ENCODE measurements at places on chromosomes 3 and 15.

DNA sequence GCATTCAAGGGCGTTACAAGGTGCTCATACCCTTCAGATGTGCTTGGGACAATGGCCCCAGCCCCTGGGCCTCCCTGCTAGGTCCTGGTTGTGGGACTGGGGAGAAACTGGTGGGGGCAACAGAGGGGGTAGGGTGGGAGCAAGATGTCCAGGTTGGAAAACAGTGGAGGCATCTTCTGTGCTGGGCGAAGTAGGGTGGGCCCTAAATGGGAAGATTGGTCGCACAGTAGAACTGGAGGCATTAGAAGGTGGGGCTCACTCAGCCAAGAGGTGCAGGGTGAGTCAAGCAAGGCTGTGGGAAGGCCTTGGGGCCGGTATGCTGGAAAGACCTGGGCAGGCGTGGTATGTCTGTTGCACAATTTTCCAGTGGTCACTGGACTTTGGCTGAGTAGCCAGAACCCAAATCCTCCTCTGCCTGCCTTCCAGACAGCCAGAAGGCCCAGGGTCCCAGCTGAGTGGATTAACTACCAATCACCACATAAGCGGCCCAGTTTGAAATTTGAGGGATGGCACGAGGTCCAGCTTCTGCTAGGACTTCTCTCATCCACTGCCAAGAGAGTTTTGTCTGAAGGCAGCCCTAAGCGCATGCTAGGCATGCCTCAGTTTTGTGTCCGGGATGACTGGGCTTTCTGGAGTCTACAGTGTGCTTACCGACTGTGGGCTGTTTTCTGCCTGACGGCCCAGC, 74.5 kb downstream of the LSM3 start:
- no peak for DNase-seq

GRCh38 chr15:73287019-73287418, 81.7 kb downstream of the HCN4 start:
- DNase-seq = no peak

DNA sequence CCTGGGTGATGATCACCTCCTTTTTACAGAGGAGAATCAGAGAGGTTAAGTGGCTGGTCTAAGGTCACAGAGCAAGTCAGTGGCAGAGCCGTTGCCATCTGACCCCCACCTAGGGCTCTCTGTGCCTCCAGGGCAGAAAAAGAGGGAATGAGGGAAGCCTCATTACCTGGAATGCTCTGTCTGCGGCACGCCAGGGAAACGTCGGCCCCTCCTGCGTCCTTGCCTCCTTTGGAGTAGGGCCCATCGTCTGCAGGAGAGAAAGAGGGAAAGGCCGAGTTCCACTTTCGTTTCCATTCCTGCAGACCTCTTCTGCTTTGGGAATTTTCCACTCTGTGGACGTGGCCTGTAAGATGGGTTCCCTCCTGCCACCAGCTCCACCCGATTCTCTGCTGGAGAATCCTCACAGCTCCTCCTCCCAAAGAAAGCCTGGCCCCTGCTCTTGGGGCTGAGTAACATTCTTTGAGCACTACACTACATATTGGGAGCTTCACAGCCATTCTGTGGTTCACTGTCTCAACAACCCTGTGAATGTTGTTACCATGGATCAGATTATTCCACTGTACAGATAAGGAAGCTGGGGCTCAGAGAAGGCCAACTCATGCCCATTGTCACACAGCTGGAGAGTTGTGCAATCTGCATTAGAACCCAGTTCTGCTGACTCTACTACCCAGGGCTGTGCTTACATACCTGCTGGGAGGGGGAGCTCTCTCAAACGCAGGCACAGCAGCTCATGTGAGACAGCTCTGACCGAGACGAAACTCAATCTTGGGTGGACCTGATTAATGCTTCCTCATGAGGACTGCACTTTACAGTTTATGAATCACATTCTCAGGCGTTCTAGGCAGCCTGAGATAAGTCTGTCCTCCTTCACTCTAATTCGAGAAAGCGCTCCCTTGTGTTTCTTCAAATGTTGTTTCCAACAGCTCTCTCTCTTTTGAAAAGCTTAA, 14.2 kb downstream of the GRIP2 start:
- no peak for DNase-seq

- DNase-seq = no peak
These were observed 1.4 kb downstream of the AEN start for GRCh38 chr15:88622605-88622975.

GRCh38 chr3:195086341-195086740, 184.6 kb downstream of the XXYLT1 start:
- DNase-seq = no peak

DNA sequence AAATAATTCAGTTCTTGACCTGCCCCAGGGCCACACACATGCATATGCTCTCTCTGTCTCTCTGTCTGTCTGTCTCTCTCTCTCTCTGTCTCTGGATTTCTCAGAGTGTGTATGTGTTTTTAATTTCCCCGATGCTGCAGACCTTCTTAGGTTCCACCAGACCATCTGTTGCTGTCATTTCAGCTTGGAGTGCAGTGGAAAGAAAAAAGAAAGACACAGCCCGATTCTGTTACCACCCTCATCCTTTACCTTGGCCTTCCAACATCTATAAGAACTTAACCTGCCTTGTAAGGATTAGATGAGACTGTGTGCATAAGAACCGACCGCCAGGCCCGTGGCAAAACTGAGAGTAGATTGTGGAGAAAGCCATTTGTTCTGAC, 9.7 kb upstream of the PGPEP1L start:
- DNase-seq = no peak

DNA sequence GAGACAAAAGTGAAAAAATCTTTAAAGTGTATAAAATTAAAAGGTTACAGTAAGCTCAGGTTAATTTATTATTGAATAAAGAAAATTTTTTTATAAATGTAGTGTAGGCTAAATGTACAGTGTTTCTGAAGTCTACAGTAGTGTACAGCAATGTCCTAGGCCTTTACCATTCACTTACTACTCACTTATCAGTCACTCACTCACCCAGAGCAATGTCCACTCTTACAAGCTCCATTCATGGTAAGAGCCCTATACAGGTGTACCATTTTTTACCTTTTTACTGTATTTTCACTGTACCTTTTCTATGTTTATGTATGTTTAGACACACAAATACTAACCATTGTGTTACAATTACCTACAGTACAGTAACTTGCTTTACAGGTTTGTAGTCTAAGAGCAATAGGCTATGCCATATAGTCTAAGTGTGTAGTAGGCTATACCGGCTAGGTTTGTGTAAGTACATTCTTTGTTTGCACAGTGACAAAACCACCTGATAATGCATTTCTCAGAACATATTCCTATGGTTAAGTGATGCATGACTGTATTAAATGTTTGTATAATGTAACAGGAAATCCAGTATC, 38.1 kb upstream of the NECTIN3 start:
- no peak for DNase-seq

DNA sequence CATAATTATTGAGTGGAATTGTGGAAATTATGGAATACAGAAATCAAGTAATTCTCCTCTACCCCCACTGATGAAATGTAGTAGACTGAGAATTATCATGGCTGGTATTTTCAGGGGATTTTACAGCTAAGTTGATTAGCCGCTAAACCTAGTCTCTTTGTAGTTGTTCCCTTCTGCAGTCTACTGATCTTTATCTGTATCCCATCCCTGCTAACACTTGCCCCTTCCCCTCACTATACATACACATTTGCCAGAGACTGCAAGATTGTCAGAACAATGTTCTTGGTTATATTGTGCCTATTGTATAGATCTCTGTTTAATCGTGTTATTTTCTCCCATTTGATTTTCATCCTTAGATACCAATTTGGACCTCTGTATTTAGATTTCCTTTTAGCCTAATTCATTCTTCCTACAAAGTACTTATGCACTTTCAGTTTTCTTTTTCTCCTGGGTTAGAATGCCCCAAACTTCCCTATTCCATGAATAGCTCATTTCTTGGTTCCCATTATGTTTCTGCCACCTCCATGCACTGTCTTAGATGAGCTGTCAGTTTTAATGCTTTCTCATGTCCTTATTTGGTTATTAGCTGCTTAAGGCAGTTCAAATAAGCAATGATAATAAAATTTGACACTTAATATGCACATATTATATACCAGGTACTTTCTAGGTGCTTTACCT, 86.9 kb downstream of the CDIN1 start:
- DNase-seq = no peak

DNA sequence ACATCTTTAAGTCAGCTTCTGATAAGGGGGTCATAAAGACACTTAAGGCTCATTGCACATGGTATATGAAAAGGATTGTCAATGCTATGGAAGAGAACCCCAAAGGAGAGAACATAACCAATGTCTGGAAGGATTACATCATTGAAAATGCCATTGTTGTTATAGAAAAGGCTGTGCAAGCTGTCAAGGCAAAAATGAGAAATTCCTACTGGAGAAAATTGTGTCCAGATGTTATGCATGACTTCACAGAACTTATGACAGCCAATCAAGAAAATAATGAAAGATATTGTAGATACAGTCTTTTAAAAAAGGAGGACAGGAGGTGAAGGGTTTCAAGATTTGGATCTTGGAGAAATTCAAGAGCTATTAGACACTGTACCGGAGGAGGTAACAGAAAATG, 96.3 kb upstream of the MBNL1 start:
- no peak for DNase-seq

DNA sequence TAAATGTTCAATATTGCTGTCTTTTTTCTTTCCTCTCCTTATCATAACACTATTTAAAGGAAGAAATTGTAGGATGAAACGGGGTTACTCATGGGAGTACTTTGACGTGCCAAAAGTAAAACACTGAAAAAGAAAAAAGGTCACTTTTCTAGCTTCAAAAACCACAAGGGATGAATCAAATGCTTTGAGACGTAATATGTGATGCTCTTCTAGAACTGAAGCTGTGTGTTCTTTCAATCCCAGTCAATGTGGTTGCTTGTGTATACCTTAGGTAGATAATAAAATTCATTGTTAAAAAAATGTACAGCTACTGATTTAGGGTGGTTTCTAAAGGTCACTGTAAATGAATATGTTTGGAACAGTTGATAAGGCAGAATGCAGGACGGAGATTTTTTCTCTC, 538.8 kb upstream of the ZNF717 start:
- no peak for DNase-seq

DNA sequence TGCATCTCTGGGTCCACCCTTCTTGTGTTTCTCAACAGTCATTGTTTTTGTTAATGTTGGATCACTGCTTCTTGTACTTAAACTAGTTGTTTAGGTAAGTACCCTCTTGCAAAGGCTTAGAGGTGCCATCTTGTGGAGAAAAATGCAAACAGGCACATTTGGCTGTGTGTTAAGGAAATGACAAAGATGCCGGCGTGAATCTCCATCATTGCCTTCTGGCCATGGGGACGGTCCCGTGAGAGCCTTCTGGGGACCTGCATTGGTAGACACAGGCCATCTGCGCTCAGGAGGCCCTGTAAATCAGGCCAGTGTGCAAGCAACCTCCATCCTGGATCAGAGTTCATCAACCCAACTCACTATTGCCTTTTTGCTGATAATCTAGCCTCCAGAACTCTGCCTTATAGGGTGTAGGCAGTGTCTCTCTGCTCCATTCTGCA, 158.6 kb upstream of the NR2E3 start:
- DNase-seq = peak; percentile 11

- peak; percentile 7 for DNase-seq
These were observed 23.2 kb downstream of the QTRT2 start for GRCh38 chr3:114079761-114080160.

DNA sequence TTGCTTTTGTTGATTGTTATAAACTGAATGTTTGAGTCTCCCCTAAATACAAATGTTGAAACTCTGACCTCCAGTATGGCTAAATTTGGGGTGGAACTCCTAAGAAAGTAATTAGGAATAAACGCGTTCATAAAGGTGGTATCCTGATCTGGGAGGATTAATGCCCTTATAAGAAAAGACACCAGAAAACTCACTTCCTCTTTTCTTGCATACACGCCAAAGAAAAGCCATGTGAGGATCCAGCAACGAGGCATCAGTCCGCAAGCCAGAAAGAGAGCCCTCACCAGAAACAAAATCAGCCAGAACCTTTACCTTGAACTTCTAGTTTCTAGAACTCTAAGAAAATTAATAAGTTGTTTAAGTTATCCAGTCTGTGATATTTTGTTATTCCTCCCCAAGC, 37.4 kb upstream of the AZI2 start:
- DNase-seq = no peak

DNA sequence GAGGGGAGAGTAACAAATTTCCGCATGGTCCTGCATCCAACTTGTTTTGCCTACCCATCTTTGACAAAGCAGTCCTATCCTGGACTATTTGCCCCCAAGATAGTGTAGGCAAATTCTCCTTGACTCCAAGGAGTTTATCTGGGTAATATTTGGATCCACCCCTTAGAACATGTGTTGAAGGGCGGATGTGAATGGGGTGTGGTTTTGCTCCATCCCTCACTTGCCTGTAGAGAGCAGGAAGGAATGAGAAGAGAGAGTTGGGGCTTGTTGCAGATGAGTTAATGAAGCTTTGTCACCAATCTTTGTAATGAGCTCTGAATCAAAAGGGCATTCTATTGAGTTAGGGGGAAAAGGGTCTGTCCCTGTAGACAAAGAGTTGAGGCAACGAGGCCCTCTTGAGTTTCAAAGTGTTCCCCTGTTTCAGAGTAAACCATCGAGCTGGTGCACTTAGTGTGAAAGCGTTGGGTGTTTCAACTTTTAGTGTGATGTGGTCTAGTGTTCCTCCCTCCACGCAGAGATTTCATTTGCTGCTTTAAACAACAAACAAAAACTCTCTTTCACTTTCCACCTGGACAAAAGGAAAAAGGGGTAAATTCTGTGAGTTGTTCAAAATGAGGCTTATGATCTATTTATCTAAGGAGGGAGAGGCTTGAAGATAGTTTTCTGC, 42.2 kb upstream of the PPARG start:
- no peak for DNase-seq

DNA sequence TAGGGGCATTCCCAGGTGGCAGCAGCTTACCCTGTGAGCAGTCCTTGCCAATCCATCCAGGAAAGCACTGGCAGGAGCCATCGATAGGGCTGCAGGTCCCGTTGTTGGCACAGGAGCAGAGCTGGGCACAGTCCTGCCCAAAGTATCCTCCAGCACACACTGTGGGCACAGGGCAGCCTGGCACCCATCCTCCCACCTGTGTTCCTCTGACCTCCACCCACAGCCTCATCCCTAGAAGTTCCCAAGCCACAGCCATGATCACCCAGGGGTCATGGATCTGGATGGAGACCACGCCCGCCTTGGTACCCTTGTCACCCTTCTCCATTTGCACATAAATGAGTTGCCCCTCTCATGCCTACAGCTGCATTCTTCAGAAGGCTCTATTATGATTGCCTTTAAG, 48.6 kb downstream of the RAB11A start:
- no peak for DNase-seq

GRCh38 chr15:77143616-77144015, 72.7 kb upstream of the TSPAN3 start:
- no peak for DNase-seq

- no peak for DNase-seq
These were observed 10.6 kb downstream of the FAM107A start for GRCh38 chr3:58566398-58567250.

DNA sequence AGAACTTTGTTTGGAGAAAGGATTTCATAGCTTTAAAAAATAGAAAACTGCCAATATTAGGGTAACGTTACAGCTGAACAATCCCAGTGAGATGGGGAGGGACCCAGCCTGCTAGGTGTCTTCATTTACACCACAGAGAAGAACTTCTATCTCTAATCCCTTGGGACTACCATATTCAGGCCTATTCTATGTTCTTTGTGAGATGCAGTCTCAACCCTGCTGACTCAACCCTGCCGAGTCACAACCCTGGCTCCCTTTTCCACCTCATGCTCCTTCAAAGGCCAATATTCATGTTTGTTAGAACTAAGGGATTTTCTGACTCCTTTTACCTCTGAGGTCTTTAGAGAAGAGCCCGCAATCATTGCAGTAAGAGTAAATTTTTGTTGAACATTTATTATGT, 350.5 kb downstream of the EPHB1 start:
- DNase-seq = no peak

GRCh38 chr3:137020315-137020714, 62.5 kb downstream of the IL20RB start:
- DNase-seq = no peak

GRCh38 chr3:129259612-129260477, 10.4 kb downstream of the COPG1 start:
- DNase-seq = no peak
